ENCODE measurements at places on chromosomes 16 and 17.
A peak's percentile ranks its signal among the peaks of the same experiment; 100 is the strongest.

DNA sequence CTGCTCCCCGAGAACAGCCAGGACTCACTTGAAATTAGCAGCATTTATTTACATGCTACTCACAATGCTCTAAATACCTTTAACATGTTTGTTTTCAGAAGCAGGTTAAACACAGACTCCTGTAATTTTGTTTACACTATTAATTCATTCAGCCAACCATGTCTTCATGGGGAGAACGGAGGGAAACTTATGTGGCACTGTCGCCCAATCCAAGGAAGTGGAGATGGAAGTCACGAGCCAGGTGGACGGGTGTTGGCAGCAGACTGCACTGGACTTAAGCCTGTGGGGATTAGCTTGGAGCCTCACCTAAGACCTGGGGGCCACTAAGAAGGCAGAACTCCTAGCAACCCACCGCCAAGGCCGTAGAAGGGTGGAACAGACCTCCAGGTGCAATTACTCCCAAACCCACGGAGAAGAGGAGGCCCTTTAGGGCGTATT, 8.8 kb upstream of the GFAP start:
- no peak for DNase-seq

- DNase-seq: peak; percentile 5
Observed at GRCh38 chr17:72613806-72614292, 478.6 kb downstream of the SLC39A11 start.

GRCh38 chr16:30186782-30187555, 3.6 kb downstream of the CORO1A start:
- peak; percentile 57 for DNase-seq

- DNase-seq: no peak
Observed at GRCh38 chr17:4186357-4186881, 43.4 kb downstream of the CYB5D2 start.

DNA sequence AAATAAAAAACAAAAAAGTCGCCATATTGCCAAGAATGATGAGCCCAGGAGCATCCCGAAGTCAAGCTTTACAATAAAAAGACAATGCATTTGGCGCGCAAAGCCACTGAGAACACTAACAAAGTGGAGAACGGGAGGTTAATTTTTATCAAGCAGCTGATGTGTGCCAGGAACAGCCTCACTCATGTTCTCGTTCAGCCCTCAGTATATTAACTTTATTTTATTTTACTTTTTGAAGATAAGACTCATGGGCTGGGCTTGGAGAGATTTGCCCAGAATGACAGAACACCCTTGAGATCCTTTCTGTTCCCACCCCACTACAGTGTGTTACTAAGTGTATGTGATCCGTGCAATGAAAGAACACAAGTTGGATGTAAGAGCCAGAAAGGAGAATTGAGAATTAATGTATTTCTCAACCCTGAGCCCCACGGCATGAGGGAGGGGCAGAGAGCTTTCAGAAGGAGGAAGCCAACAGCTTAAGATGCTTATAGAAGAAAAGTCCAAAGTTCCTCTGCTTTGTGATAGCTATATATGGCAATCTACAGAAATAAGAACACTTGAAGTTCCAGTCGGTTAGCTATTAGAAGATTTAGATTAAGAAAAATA, 48.4 kb downstream of the COTL1 start:
- DNase-seq: no peak

GRCh38 chr17:77206158-77206956, 65.6 kb downstream of the SEC14L1 start:
- peak; percentile 75 for DNase-seq

DNA sequence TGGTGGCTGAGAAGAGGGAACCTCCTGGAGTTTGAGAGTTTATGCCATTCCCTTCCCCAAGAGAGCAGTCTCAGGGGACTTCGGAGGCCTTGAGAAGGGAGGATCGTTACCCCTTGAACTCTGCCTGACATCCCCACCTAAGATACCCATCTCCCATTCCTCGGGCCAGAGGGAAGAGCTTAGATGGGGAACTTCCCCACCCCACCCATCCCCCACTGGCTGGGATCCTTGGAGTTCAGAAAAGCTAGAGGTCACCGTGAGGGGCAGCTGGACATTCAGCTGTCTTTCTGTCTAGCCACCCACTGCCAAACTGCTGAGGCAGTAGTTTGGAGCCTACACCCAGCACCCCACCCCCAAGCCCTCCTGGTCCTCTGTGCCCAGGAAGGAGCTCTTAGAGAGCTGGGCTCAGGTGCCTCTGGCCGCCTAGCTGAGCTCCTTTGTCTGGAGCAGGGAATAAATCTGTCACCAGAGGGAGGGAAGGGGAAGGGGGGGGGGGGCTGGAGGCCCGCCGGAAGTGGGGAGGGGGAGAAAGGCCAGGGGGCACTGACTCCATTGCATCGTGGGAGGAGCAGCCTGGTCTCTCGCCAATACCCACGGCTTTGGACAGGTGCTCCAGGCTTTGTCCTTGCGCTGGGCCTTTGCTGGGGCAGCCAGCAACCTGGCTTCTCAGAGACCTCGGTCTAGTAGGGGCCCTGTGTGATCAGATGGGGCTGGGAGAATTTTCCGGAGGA, 1.0 kb downstream of the HSD11B2 start:
- DNase-seq: no peak

GRCh38 chr16:53183442-53183841, 128.7 kb downstream of the CHD9 start:
- no peak for DNase-seq

DNA sequence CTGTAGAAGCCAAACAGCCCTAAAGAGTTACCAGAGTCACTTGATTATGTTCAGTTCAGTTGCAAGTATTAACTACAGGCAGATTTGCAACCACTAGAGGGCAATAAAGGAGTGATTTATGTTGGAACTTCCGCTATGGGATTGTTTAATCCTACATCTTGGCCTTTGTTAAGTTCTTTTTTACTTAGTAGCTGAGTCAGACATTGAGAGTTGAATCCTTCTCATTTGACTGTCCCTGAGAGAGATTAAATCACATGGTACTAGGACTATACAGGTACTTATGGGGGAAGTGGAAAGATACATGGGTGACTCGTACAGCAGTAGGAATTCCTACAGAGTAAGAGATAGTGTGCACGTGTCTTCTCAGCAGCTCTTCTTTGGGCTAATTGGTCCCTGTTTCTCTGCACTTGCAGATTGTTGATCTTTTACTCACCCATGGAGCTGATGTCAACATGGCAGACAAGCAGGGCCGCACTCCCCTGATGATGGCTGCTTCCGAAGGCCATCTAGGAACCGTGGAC, 40.3 kb downstream of the CYB561 start:
- DNase-seq: peak; percentile 69

GRCh38 chr16:68978303-68978954, 127.0 kb upstream of the HAS3 start:
- no peak for DNase-seq

DNA sequence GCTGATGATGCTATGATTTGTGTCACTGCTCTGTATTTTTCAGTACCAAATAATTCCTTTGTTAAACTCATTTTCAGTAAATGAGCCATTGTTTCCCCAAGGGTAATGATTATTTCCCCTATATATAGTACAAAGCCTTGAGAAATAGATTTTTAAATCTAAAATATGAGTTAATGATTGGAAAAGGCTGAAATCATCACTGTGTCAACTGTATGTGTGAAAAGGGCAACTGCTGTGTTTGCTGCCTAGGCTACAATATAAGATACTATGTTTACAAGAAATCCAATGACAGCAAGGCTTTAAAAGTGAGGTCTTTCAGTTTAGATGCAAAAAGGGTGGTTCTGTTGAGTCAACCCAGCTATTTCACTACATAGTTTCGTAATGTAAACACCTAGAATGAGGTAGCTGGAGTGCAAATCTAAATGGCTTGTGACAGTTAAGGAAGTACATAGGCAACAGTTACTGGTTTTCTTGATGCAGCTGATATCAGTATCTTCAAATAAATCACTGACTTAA, 15.3 kb downstream of the NLK start:
- DNase-seq: no peak

GRCh38 chr16:5062051-5062450, 3.7 kb downstream of the C16orf89 start:
- DNase-seq: no peak

All from KBM-7 (cell line).